Cardiac muscle cell (in vitro differentiated cells and primary cell): ENCODE measurements at places on chromosomes 16 and 17. TPM values are rescaled to one million over a fixed set of nuclear protein-coding genes. Genes with fewer than 3 reads are reported as not detected.

- H3K27me3 ChIP-seq: no peaks in the 10 kb centered on the region
- H3K36me3 ChIP-seq: no peaks in the 10 kb centered on the region
- no peak overlapping the region for H3K4me3 ChIP-seq
Observed at GRCh38 chr17:72466199-72466598, 345.4 kb downstream of the SOX9 start.

- H3K4me3 ChIP-seq: no peak overlapping the region
- no peaks in the 10 kb centered on the region for H3K4me1 ChIP-seq
- H3K27ac ChIP-seq: no peak overlapping the region
- H3K27me3 ChIP-seq: no peaks in the 10 kb centered on the region
- no peak for DNase-seq
Observed at GRCh38 chr16:14963281-14964173, 11.3 kb upstream of the PDXDC1 start.

Gene COX10
- total RNA-seq: 26.6 and 32.9 TPM in 2 replicates

Gene IQCK
- 13.9 and 18.4 TPM in 2 replicates for total RNA-seq
